ENCODE measurements at places on chromosomes 6 and 20.

- no peak for DNase-seq
Observed at GRCh38 chr6:9875605-9876353, 539.1 kb downstream of the TFAP2A start.

- no peak for DNase-seq
Observed at GRCh38 chr20:34052414-34052813, 58.7 kb downstream of the RALY start.

DNA sequence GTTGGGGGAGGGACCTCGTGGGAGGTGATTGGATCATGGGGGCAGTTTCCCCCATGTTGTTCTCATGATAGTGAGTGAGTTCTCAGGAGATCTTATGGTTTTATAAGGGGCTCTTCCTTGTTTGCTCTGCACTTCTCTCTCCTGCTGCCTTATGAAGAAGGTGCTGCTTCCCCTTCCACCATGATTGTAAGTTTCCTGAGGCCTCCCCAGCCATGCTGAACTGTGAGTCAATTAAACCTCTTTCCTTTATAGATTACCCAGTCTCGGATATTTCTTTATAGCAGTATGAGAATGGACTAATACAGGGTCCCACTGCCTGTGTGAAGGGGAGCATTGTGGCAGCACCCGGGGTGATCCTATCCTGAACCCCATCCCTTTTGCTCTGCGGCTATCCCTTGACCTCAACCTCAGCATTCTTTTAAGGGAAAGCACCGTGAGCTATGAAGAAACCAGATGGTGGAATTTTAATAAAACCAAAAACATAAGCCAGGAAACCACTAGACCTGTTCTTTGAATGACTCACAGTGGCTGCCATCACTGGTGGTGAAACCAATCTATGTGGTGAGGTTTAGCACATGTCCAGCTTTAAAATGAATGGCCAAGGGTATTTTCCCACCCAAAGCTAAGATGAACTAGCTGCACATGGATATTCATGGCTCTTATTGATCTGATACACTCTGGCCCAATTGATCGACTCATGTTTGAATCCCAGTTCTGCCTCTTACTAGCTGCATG lies 62.2 kb downstream of the ZDHHC14 start:
- DNase-seq = no peak

DNA sequence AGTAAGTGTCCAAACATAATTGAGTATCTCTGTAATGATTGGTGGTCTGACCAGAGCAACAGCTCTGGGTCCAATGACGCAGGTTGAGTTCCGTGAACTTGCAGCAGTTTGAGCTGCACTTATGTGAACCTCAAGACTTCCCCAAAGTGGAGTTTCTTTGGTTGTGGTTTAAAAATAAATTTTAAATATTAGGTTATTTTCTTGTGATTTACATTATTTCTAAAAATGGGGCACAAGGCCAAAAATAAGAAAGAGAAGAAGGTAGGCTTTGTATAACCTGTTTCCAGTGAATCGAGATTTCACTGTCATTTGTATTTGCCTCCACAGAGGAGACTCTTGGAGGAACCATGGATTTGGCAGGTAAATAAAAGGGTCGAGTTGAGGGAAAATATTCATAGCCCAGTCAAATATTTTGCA lies 166.4 kb upstream of the ZNF217 start:
- no peak for DNase-seq

GRCh38 chr6:37393381-37393929 lies 39.6 kb upstream of the CMTR1 start:
- DNase-seq = no peak

DNA sequence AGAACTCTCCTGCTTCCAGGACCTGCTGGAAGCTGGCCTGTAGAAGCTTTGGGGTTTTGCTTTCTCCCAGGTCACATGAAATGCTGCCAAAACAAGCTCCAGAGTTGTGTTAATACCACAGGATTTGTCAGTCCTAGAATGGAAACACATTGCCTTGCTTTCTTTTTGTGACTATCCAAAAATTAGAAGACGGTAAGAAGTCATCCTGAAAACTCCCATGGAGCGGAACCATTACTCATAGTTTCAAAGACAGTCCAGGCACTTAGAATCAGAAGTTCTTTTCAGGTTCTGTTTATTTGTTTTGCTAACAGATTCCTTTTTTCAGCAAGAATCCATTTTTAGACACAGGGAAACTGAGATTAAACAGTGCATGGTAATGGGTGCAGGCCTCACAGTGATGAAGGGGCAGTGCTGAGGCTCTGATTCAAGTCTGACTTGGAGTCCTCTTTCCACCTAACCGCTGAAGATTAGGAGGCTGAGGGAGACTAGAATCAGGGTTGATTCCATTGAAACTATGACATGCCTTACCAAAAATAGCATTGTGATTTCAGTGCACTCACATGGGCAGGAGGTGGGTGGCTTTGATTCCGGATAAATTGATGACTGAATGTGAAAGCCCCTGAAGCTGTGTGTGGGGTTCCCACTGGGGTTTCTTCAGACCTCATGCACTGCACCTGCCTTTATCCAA lies 72.2 kb upstream of the NAA20 start:
- no peak for DNase-seq

DNA sequence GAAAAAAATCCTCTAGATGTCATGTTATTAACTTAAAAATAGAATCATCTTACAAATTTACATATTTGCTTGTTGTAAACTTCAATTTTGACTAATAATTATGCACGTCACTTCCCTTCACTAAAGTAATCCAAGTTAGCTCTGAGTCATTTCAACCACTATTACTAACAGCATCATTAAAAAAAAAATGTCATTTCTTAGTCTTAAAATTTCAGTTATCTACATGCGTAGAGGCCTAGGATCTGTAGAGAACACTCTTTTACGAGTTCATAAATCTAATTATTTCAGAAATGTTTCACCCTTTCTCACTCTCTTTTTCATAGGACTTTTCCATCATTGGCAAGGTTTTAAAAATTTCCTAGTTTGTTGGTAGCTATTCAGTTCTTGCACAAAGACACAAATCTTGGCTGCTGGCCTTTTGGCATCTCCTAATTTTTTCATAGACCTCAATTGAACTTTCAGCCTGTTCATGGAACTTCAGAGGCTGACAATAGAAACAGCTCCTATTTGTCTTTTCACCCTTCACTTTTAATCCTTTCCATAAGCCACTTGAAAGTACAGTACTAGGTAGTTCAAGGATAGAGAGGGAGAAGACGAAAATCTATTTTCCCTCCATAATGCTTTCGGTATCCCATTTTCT lies 61.5 kb downstream of the OGFRL1 start:
- DNase-seq = no peak

- no peak for DNase-seq
Observed at GRCh38 chr6:1079525-1079924, 232.4 kb upstream of the FOXQ1 start.

DNA sequence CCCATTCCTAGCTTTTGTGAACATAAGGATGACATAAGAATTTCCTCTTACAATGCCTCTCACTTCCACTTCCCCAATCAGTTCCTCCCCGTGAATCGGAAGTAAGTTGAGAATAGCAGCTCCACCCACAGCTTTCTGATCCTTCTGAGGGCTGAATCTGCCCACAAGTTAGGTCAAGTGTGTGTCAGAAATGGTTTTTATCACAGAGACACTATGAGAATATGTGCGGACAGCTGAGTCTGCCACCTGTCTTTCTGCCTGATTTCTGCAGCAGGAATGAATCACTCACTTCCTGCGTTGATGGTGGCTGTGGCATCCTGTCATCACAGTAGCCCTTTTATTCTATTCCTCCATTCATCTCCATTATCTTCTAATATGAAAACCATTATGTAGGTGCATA lies 70.2 kb downstream of the RIN2 start:
- no peak for DNase-seq

- DNase-seq = no peak
Observed at GRCh38 chr6:6651335-6651734, 62.8 kb downstream of the LY86 start.

DNA sequence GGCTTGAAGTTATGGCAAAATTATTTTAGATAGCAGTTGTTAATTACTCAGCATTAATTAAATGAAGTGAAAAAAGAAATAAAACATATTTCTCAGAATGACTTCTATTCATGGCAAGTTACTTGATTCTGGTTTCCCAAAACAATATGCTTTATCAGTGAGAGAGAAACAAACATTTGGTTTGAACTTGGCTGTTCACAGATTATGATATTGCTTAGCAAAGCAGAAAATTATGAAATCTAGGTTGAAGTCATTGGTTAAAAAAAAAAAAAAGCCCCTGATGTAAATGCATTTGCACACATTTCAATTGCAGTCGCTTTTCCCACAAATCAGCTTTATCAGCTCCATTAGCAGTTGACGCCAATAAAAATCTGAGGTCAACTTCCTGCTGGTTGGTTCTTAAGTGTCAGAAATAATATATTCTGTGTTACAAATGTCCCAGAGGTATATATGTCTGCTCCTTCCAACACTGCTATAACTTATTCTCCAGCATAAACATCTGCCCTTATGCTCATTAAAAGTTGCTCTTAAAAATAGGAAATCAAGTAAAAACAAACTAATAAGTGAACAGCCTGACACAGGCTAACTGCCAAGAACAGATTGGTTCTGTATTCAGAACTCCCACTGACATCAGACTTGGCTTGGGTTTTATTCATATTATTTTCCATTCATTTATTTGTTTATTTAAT lies 275.4 kb downstream of the PHF3 start:
- no peak for DNase-seq

GRCh38 chr6:138560130-138560860 lies 61.0 kb upstream of the NHSL1 start:
- DNase-seq = no peak

GRCh38 chr6:147274776-147275175 lies 70.6 kb downstream of the STXBP5 start:
- DNase-seq = no peak

DNA sequence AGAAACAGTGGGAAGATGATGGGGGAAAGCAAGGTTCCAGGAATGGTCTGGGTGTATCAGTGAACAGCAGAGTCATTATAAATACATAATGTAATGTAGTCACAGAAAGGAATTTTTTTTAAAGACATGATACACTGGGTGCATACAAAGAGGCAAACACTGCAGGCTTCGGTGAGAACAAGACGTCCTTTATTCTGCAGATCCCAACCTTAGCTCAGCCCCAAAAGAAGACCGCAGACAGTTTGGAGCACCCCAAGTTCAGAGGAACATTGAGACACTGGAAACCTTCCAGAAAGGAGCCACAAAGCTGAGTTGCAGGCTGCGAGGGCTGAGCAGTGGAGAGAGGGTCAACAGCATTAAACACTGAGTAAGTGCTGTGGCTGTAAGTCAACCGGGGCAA lies 30.6 kb upstream of the FOXC1 start:
- DNase-seq = no peak

DNA sequence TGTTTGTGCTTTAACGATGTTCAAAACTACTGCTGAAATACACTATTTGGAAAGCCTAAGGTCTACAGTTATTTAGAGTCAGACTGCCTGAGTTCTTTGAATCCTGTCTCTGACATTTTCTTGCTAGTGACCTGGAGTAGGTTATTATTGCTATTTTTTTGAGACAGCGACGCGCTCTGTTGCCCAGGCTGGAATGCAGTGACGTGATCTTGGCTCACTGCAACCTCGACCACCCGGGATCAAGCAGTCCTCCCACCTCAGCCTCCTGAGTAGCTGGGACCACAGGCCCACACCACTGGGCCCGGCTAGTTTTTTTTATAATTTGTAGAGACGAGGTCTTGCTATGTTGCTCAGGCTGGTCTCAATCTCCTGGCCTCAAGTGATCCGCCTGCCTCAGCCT lies 96.6 kb downstream of the TIAM2 start:
- DNase-seq = no peak
